Activated B cell treated with CpG ODN at 0.5 μM for 24 hours (primary cell): ENCODE measurements at places on chromosomes 7 and 10. TPM values are rescaled to one million over a fixed set of nuclear protein-coding genes. Genes with fewer than 3 reads are reported as not detected.

DNA sequence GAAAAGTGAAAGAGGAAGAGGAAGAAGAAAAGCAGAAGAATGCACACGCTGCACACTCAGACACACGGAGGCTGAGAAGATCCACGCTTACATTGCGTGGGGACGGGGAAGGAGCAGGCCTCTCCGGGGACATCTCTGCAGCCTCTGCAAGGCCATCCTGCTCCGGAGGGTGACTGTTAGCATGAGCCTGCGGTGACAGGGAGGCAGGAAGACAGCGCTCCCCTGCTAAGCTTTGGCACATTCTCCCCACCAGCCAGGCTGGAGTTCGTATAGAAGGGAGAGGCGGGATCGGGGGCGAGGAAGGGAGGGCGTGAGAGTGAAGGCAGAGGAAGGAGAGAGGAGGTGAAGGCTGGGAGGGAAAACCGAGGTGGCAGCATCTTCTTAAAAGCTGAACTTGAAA is 366.0 kb upstream of the SHH start:
- no peak for DNase-seq
- no peaks in the 10 kb centered on the region for H3K4me1 ChIP-seq
- no peaks in the 10 kb centered on the region for H3K36me3 ChIP-seq
- H3K27me3 ChIP-seq = no peaks in the 10 kb centered on the region

ACTL6B gene
- not detected in 2 replicates for total RNA-seq

DNA sequence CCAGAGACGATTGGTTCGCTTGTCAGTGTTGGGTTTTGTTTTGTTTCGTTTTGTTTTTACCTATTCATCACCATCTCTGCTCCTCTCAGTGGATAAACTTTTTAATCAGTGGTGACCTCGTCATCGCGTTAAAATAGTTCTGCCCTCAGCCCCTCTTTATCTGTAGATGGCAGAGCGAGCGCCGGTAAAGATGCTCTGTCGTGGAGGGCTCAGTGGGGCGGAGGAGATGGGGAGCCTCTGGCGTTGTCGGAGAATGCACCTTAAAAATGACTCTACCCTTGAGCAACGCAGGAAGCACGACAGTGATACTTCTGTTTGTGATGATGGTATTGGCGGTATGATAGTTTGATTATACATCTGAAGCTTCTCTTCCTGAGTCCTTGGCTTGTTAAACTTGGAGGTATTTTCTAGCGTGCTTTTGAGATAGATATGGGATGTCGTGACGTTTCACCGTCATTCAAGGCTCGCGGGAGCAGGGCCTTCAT is 554 bp downstream of the CSGALNACT2 start:
- peak overlapping the region; percentile 95 for H3K4me3 ChIP-seq
- peaks cover 7% of the 10 kb centered on the region for H3K36me3 ChIP-seq
- H3K4me1 ChIP-seq = peaks cover 64% of the 10 kb centered on the region
- no peaks in the 10 kb centered on the region for H3K27me3 ChIP-seq

GRCh38 chr10:11037991-11038390 is 20.3 kb downstream of the CELF2 start:
- no peak overlapping the region for H3K4me3 ChIP-seq
- H3K27me3 ChIP-seq = peaks cover 17% of the 10 kb centered on the region
- DNase-seq = no peak

GRCh38 chr10:32471232-32471631 is 25.3 kb downstream of the CCDC7 start:
- H3K27ac ChIP-seq = no peak overlapping the region
- no peaks in the 10 kb centered on the region for H3K4me1 ChIP-seq
- no peak for DNase-seq
- no peak overlapping the region for H3K4me3 ChIP-seq

DNA sequence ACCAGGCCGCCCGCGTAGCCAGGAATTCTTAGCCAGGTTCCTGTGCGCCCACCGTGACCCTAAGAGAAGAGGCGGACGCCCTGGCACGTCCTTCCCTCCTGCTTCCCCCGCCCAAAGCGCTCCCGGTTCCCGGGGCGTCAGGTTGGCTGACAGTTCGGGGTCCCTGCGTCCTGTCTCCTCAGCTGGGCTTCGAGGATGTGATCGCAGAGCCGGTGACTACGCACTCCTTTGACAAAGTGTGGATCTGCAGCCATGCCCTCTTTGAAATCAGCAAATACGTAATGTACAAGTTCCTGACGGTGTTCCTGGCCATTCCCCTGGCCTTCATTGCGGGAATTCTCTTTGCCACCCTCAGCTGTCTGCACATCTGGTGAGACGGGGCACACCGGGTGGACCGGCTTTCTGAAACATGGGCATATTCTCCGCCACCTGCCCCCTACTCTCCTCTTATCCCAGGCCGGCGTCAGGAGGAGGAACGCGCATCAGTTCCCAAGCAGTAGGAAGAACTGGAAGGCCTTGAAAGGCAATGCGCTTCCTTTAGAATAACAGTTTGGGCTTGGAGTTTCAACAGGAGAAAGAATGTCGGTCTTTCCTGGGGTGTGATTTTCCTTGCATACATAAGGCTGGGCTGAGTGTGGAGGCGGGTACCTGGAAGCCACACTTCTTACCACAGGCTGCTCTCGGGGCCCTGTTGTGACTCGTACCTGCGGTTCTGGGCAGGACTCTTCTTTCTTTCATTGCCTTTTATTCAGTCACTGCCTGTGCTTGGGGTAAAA is 728 bp downstream of the CAV2 start:
- no peak overlapping the region for H3K27ac ChIP-seq
- peak overlapping the region; percentile 76 for H3K4me3 ChIP-seq
- DNase-seq = peak; percentile 17
- H3K4me1 ChIP-seq = peaks cover 17% of the 10 kb centered on the region
- no peaks in the 10 kb centered on the region for H3K36me3 ChIP-seq

DNA sequence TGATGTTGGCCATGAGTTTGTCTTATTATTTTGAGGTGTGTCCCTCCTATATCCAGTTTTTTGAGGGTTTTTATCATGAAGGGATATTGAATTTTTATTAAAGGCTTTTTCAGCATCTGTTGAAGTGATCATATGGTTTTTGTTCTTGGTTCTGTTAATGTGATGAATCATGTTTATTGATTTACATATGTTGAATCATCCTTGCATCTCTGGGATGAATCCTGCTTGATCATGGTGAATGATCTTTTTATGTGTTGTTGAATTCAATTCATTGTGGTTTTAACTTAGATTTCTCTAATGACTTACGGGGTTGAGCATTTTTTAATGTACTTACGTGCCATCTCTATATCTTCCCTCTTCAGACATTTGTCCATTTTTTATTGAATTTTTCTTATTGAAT is 22.9 kb downstream of the DLD start:
- H3K27ac ChIP-seq = no peak overlapping the region
- peaks cover 87% of the 10 kb centered on the region for H3K36me3 ChIP-seq
- H3K4me1 ChIP-seq = peaks cover 6% of the 10 kb centered on the region
- H3K4me3 ChIP-seq = no peak overlapping the region

DNA sequence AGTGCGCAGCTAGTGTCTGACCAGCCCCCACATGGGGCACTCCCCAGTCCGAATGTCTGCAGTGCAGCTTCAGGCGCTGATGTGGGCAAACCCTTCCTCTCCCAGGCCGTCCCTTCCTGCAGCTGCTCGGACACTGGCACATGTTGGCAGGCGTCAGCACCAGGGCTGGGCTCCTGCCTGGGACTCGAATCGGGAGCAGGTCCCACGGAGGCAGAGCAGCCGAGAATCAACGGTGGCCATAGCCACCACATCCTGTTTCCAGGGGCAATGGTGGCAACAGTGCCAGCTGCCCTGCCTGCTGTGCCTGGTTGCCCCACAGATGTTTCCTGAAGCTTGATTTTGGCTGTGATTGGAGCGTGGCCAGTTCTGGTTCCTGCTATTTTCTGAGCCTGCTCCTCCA is 65.8 kb downstream of the MGMT start:
- H3K27ac ChIP-seq = no peak overlapping the region
- peak overlapping the region; percentile 38 for H3K4me3 ChIP-seq
- peaks cover 32% of the 10 kb centered on the region for H3K36me3 ChIP-seq
- DNase-seq = no peak
- H3K4me1 ChIP-seq = peaks cover 25% of the 10 kb centered on the region

CAPZA2 gene
- total RNA-seq = 101 and 110 TPM in 2 replicates

DNA sequence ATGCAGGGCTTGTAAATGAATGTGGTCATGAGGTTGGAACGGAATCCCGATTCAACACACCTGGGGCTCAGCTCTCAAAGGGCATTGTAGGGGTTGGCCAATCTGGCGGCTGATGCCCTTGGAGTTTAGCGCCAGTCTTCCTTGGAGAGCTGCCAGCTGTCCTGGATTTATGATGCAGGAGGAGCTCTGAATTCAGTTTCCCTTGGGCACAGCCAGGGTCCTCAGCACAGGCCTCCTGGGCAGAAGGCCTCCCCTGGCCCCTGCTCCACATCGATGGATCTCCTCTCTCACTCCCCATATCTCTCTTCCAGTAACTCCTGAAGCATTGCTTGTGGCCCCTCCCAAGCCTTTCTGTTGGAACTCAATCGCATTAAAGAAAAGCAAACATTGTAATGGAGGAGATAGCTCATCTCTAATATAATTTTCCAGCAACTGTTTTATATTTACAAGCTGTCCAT is 985 bp upstream of the CYTH3 start:
- peaks cover 7% of the 10 kb centered on the region for H3K27me3 ChIP-seq
- peak overlapping the region; percentile 85 for H3K4me3 ChIP-seq
- no peaks in the 10 kb centered on the region for H3K36me3 ChIP-seq
- no peak for DNase-seq
- peaks cover 19% of the 10 kb centered on the region for H3K4me1 ChIP-seq
- no peak overlapping the region for H3K27ac ChIP-seq

DNA sequence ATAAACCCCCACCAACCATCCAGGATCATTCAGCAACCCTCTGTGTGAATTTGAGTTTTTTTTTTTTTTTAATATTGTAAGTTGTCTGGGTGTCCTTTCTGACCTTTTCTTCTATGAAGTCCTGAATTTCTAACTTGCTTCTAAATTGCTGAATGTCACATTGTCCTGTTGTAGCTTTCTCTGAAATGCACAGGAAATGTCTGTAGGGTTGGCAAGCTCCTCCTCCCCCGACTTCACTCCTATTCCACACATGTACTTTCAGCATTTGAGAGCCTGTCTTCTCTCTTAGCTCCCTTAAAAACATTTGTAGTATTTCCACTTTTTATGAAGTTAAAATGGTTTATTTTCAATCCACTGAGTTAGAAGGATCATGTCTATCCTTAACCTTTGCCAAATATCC is 3.3 kb upstream of the CNNM2 start:
- peaks cover 2% of the 10 kb centered on the region for H3K36me3 ChIP-seq

DNA sequence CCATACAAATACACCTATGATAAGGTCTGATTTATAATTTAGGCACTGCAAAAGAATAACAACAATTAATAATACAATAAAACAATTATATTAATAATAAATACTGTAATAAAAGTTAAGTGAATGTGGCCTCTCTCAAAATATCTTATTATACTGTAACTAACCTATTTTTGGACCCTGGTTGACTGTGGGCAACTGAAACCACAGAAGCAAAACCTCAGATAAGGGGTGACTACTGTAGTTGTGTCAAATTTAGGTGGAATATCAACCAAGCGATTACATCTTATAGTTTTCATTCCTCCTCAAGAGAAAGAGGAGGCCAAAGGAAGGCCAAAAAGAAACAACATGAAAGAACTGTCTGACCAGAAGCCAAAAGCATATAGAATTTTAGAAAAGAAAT is 103.9 kb downstream of the SKAP2 start:
- peaks cover 22% of the 10 kb centered on the region for H3K36me3 ChIP-seq
- H3K4me3 ChIP-seq = no peak overlapping the region
- DNase-seq = no peak
- no peaks in the 10 kb centered on the region for H3K27me3 ChIP-seq

GRCh38 chr7:155897758-155898386 is 85.6 kb upstream of the SHH start:
- no peak overlapping the region for H3K4me3 ChIP-seq
- no peaks in the 10 kb centered on the region for H3K4me1 ChIP-seq
- no peak overlapping the region for H3K27ac ChIP-seq
- DNase-seq = no peak

ADGRA1 gene
- not detected in 2 replicates for total RNA-seq

DNA sequence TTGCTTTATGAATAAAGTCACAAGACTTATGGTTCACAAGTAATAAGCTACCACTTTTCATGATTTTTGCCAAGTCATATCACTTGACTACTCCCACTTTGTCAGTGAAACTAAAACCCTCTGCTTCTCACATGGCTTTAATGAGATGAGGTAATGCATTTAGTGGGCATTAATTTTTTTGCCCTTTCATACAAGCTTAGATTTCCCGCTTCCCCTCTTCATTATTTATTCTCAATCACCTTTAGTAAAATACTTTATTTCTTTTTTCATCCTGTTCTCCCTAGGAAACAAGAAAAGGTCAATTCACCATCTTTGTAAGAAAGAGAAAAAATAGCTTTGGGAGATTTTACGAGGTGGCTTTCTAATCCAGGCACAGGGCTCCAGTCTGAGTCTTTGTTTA is 109.6 kb upstream of the STARD3NL start:
- DNase-seq = no peak
- H3K4me3 ChIP-seq = no peak overlapping the region
- H3K27ac ChIP-seq = no peak overlapping the region

DNA sequence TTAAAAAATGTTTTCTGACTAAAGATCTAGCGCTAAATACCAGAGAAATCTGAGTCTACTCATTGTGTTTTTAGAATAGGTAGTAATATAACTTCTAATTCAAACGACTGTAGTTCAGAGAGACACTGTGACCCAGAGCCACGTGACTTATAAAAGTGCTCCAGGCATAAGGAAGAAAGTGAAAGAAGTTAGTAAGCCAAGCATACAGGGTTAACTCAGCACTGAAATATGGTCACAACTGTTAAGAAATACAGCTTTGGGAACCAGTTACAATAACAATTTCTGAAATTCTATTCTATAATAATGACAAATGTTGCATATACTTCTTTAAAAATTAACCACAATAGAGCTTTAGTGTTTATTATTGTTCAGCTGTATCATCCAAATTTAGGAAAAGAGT is 119.1 kb downstream of the TFEC start:
- H3K4me3 ChIP-seq = no peak overlapping the region
- peaks cover 4% of the 10 kb centered on the region for H3K4me1 ChIP-seq
- no peak for DNase-seq
- no peak overlapping the region for H3K27ac ChIP-seq
- H3K27me3 ChIP-seq = peaks cover 4% of the 10 kb centered on the region
- no peaks in the 10 kb centered on the region for H3K36me3 ChIP-seq

GRCh38 chr7:83857691-83858090 is 208.8 kb upstream of the SEMA3E start:
- DNase-seq = no peak
- H3K4me3 ChIP-seq = no peak overlapping the region
- no peaks in the 10 kb centered on the region for H3K4me1 ChIP-seq
- no peak overlapping the region for H3K27ac ChIP-seq
- H3K27me3 ChIP-seq = no peaks in the 10 kb centered on the region
- no peaks in the 10 kb centered on the region for H3K36me3 ChIP-seq

ASB10 gene
- not detected in 2 replicates for total RNA-seq

- H3K27ac ChIP-seq = no peak overlapping the region
- no peaks in the 10 kb centered on the region for H3K36me3 ChIP-seq
- H3K27me3 ChIP-seq = peaks cover 5% of the 10 kb centered on the region
Observed at GRCh38 chr10:97048649-97049427, 136.9 kb downstream of the SLIT1 start.

RADIL gene
- total RNA-seq = not detected in 2 replicates
